Stimulated activated CD4-positive, alpha-beta T cell treated with anti-CD3 and anti-CD28 coated beads, Interleukin-15, amount 100 ng/mL, for 1 hour (primary cell): ENCODE measurements at places on chromosomes 4 and X.

GRCh38 chrX:41781500-41781899 is 57.5 kb downstream of the GPR82 start:
- DNase-seq = no peak

GRCh38 chr4:103272174-103272573 is 74.0 kb upstream of the CENPE start:
- DNase-seq = no peak

- no peak for DNase-seq
These were observed 67.1 kb upstream of the TRIM2 start for GRCh38 chr4:153137159-153137558.

- DNase-seq = no peak
These were observed 198.9 kb downstream of the ASMT start for GRCh38 chrX:1813809-1814208.

- DNase-seq = no peak
These were observed 254.7 kb downstream of the AFF2 start for GRCh38 chrX:148755111-148755510.

DNA sequence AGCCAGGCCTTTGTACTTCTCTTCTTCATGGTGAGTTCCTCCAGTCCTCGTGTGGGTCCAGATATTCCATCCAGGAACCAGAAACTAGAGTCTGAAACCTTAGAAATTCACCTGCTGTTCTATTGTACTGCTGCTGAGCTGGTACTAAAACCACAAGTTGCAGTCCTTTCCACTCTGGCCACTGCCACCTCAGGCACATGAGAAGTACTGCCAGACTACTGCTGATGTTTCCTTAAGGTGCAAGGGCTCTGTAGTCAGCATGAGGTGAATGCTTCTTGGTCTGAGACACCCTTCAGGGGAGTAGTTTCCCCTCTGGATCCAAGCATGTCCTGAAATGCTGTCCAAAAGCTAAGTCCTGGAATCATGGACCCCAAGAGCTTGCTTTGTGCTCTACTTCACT is 399.6 kb upstream of the CT83 start:
- DNase-seq = no peak

DNA sequence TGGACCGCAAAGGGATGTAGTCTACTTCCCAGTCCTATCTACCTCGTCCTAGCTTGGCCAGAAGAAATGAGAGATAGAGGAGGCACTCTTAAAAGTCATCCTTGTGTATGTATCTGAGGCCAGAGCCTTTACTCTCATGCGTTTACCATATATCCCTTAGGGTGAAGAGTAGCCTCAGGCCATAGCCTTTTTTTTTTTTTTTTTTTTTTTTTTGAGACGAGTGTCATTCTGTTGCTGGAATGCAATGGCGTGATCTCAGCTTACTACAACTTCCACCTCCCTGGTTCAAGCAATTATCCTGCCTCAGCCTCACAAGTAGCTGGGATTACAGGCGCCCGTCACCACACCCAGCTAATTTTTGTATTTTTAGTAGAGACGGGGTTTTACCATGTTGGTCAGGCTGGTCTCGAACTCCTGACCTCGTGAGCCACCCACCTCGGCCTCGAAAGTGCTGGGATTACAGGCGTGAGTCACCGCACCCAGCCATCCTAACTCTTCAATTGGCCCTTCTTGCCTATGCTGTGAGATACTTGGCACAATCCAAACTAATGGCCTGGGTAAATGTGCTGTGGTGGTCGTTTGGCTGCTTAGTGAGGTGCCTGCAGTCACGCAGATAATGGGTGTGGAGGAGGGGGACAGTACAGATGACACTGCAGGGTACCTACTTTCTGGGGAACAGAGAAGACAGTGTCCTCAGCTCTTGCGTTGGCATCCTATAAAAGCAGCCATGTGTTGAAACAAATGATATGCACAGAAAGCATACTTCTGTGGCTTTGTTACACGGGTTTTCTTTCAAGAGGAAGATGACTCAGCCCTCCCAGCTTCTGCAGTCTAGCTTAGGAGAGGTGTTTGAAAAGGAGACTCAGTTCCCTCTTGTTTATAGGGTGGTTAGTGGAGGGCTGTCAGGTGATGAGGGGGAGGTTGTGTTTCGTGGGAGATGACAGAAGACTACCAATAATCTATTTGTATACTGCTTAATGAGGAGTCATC is 10.4 kb upstream of the DGAT2L6 start:
- no peak for DNase-seq

DNA sequence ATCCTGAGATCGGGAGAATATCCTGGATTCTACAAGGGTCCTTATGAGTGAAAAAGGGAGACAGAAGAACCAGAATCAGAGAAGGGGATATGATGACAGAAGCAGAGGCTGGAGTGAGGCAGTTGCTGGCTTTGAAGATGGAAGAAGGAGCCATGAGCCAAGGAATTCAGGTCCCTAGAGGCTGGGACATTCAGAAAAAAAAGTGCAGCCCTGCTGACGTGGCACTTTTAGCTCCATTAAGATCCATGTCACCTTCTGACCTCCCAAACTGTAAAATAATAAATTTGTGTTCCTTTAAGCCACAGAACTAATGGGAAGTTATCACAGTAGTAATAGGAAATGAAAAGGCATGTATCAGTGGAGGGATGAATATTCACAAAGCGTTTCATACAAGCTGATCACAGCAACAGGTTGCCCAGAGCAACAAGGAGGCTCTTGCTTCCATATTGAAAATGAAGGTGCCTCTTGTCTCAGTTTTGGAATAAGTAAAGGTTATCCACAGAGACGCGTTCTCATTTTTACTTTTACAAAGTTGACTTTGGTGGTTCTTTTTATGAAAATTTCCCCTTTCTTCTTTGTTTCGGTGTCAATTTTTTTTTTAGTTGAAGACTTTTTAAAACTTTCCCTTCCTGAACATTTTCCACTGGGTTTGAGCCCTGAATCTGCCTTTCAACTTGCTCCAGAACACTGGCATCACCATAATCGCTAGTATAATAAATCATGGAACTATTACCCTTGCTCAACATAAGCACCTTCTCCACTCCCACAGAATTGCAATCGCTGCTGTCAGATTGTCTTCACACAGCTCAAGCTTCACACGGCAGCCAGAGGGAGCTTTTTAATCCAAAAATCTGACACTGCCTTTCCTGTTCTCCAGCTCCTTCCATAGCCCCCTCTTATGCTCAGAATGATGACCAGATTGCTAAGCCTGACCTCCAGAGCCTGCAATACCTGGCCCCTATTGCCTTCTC is 127.6 kb upstream of the RBPJ start:
- no peak for DNase-seq

DNA sequence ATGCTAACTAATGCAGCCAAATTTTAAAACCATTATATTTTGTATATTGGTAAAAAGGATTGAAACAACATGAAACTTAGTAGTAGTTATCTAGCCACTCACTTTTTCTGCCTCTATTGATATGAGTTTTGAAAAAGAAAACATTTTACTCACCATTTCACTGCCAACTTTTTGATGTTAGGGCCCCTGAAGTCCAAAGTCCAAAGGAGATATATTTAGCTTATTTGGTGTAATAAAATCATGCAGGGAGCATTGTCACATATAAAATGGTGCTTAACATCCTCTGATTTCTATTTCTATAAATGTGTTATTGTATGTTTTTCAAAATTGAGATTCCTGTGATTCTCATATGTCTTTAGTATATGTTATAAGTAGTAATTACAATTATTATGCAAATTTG is 24.5 kb upstream of the CXCL3 start:
- no peak for DNase-seq

DNA sequence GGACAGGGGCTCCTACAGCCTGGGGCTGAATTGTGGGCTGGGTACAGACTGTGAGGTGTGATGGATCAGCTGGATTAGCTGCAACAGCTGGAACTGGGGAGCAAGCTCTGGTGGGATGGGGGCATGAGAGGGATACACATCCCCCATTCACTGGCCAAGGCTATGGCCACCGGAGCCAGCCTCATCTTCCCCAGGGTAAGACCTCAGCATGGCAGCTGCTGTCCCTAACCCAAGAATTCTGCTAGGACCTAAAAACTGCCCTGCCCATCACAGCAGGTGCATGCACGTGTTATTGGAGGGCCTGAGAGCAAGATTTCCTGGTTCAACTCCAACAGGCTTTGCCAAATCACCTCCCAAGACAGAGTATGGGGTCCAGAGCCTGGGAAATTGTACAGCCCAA is 258.6 kb upstream of the AGTR2 start:
- DNase-seq = no peak

DNA sequence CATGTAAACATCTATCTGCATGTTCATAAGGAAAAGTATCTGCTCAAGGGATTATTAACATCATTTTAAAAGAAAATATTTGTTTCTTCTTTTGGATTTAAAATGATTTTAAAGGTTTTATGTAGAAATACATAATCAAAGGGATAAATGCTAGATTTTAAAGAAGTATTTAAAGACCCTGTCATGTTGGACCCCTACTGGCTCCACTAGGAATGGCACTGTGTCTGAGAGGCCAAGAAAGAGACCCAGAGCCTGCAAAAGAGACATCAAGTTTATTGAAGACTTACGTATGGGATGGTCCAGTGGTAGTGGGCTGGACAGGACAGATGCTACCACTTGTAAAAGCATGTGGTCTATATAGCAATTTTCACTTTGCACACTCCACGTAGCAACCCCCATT is 78.7 kb upstream of the PCDH18 start:
- no peak for DNase-seq

DNA sequence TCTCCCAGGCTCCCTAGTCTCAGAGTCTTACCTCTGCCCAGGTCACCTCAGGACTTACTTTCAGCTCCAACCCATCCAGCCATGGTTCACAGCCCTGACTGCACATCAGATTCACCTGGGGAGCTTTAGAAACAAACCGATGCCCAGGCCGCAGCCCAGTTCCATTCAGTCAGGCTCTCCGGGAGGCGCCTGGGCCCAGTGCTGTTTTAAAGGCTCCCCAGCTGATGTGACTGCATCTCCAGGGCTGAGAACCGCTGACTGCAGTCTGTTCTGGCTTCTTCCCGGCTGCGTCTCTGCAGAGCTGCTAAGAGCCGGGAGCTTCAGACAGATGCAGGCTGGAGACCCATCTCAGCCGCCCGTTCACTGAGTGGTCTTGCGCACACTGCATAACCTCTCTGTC is 44.4 kb upstream of the LGI2 start:
- DNase-seq = no peak

DNA sequence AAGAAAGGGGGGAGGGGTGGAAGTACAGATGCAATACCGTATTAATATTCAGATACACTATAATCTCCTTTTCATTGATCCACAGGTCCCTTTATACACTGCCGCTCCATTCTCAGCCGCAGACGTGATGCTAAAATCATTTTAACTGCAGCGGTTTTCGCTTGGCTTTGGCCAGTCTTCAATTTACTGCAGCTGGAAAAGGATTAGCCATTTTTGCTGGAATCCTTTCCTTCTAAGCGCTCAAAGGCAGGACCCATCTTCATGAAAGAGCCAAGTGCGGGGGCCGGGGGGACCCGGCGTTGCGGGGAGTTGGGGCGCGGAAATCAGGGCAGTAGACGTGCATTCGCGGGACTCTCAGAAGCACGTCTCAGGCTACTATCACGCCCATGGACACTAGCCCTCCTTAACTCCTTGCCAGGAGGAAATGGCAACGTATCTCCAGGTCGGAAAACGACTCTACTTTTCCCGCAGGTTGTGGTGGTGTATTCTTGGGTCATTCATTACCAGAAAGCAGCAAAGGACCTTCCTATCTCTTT is 1.7 kb upstream of the PCDH10 start:
- no peak for DNase-seq

GRCh38 chrX:107728371-107729099 is 47.1 kb downstream of the TSC22D3 start:
- DNase-seq = no peak

- DNase-seq = no peak
These were observed 365.5 kb upstream of the BOD1L1 start for GRCh38 chr4:13992975-13993520.

- DNase-seq = no peak
These were observed 114.5 kb downstream of the SORBS2 start for GRCh38 chr4:185697488-185697887.

DNA sequence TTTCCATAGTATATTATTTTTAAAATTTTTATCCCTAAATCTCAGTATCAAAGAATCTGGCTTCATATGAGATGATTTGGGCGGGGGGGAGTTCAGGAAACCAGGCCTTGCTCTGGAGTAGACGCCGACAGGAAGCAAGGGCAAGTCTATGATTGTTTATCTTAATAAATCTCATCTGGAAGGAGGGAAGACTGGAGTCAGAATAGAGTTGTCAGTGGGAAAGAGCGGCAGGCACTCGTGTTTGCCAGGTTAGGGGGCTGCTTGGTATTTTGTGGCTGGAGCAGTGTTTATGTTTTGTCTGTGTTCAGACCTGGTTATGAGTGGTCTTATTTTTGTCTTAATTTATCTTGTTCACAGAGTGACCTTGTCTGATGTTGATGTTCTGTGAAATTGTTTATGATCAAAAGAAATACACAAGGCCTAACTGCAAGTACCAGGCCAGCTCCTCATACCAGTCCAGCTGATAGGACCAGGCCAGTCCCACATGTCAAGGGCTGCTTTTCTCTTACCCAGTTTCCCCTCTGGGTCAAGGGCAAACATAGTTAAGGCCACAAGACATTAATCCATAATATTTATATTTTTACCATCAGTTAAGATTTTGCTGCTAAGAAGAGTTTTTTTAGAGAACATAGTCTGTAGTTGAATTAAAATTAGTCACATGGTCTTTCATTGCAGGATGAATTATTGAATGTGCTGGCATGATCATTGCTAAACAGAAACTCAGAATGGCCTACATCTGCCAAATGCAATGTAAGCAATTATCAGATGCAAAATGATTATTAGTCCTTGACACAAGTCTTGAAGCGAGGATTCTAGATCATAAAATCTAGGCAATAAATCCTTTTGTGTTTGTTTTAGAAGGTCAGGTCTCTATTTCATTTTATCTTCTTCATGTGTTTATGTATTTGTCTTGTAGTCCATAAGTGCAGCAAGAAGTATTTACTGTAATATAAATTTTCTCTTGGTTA is 176.5 kb downstream of the GASK1B start:
- no peak for DNase-seq

DNA sequence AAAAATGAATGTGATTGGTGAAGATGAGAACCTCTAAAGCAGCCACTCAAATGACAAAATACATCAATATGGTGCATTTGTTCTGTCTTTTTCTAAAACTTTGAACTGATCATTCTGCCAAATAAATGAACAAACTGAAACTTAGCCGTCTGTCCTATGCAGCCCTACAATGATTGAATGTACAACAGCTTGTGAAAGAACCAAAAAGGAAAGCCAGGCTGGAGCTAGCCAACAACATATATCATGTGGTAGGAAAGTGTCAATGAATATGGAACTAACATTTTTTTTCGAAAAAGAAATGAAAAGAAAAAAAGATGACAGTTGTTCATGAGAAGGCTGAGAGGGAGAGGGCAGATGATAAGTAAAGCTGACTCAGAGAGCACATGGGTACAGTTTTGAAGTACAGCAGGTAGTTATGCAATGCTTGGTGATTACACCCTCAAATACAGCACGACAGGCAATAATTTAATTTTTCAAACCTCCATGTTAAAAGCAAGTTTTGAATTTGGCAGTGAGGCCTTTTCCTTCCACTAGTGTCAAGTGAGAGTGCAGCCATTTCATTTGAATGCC is 21.2 kb upstream of the SLC7A11 start:
- DNase-seq = no peak

DNA sequence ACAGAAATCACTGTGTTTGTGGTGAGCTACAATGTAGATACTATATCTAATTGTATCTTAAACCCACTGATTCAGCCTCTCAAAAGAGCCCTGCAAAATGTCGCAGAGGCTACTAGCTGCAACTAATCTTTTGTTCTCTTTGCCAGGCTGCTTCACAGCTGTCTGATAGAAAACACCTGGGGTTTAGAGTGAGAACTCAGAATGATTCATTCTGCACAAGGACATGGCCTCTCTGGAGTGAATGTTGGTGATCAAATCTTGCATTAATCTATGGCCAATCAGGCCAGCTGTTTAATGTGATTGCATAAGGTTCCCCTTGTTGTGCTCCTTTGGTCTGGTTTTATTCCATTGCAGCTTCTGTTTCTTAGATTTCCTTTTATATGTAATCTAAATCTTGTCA is 100.3 kb downstream of the EMCN start:
- DNase-seq = no peak
